ENCODE measurements at places on chromosomes 11 and 22.

GRCh38 chr11:67281552-67282150, 7.5 kb upstream of the ANKRD13D start:
- no peak for DNase-seq

DNA sequence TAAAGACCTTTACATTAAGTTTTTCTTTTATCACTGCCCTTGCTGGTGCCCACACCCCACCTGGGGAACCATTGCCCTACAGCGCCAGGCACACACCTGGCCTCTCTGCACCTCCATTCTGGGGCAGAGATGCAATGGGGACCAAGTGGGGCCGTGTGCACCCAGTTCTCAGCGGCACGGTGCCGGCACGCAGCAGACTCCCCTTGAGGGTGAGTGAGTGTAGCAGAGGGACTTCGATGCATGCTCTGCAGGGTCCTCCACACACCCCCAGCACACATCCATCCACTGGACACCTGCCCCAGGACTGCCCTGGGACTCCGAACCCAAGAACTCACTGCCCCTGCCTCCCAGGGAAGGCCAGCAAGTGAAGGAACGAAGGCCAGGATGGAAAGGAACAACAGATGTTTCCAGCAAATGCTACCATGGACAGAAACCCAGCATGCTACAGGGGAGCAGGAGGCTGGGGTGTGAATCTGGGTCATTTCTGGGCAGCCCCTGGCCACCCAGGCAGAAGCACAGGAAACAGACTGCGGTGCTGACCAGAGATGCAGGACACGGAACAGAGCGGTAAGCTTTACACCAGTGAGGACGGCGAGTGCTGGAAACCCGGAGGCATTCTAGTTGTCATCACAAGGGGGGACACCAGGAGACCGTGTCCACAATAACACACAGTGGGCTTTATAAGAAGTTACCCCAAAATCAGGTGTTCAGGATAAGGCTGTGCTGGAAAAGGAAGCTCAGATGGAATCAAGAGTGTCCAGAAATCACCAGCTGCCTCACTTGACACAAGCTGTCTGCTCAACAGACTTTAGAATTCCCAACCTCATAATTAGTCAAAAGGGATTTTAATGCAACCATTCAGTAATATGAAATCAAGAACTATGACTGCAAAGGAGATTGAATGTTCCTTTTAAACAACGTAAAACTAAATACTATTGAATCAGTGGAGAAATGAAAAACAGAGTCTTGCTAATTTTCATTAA, 32.7 kb upstream of the MOB2 start:
- DNase-seq, result no peak

DNA sequence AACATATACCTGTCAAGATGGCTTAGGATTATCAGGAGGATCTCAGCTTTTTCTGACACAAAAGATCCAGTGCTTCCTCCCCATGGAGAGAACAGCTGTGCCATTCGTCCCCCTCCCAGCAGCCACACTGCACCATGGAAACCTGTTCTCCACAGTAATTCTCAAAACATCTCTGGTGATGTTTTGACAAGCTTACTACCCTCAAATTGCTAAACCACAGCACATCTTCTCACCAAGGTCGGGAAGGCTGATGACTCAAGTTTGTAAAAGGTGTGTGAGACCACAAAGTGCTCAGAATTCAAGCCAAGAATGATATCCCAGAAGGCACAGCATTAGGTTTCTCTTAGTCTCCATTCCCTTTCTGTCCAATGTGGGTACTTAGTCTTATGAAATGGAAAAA, 3.9 kb upstream of the RAB38 start:
- DNase-seq, result no peak

DNA sequence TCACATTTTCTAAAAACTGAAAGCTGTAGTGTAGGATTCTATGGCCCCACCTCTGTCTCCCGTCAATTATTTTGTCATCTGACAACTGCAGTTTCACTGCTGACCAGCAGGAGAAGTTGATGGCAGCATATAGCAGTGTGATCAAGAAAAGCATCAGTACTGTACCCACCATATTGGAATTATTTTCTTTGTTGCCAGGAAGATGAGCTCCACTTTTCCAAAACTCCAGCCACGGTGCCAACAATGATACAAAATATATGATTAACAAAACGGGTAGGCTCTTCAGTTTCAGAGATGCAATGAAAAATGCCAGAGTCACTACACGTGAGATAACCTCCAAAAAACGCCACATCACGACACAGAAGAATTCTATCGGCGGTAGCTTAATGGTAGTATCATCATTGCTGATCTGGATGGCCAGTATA, 41.3 kb downstream of the XKR3 start:
- DNase-seq, result no peak

- no peak for DNase-seq
These were observed 54.2 kb downstream of the EXT2 start for GRCh38 chr11:44149651-44150050.

DNA sequence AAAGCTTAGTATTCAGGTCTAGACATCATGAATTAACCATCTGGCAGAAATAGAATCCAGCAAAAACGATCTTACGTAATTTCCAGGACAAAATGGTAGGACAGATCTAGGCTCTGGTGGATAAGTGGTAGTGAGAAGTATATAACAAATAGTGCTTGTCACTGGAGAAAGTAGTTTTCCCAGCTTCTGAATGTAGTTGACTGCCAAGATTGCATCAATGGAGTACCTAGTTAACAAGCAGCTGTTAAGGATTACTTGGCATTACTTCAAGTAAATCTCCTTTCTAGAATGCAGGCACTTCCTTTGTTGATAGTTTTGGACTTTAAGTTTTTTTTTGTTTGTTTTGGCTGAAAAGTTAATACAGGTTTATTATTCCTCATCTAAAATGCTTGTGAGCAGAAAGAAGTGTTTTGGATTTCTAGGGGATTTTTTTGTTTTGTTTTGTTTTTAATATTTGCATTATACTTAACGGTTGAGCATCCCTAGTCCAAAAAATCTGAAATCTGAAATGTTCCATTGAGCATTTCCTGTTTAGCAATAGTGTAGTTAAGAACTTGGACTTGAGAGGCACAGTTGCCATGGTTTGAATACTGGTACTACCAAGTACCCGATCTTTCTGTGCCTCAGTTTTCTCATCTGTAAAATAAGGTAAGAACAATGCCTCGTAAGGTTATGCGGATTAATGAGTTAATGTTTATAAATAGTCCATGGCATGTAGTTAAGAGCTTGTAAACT, 20.3 kb downstream of the FAM118B start:
- DNase-seq, result no peak

DNA sequence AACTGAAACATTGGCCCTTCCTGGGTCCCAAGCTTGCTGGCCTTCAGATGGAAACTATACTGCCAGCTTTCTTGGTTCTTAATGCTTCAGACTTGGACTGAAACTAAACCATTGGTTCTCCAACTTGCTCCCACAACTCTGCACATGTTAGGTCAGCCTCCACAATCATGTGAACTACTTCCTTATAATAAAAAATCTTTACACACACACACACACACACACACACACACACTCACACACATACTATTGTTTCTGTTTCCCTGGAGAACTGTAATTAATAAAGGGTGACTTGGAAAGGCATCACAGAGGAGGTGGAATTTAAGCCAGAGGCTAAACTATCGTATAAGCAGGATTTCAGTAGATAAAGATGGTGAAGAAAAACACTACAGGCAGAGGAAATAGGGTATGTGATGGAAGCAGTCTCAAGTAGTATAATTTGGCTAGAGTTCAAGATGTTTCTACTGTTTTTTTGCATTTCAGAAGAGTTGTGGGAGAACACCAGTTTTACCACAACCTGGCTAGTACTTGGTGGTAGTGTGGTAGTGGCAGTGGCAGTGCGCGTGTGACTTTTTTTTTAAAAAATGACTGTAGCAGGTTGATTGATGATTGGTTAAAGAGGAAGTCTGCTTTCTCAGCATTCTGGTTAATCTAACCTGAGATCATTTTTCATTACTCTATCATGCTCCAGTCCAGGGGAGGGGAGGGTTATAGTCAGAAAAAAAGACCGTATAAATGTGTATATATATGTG, 70.1 kb downstream of the PDE3B start:
- no peak for DNase-seq

DNA sequence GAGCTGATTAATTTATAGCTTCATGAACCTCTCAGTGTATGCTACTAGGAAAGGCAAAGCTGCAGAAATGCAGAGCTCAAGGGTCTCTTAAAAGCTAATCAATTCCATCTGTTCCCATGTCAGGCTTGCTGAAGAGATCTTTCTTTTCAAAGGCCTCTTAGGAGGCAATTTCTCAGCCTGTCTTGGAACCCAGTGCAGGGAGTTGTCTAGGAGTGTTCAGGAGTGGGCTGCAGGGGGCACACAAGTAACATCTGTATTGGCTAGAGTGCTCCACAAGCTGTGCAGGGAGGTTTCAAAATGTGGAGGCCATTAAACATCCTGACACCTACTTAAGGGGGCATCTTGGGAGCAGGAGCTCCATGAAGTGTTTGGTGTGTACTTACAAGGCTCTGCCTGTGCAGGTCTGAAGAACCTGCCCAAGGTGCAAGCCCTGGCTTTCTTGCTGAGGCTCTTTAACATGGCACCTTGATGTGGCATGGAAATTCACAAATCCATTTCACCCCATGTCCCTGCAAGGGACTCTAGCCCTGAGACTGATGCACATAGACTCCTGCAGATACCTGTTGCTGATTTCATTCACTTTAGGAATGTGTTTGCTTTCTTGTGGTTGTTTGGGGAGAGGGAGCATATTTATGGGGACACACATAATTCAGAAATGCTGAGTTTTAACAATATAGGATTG, 134.7 kb downstream of the ME3 start:
- no peak for DNase-seq

DNA sequence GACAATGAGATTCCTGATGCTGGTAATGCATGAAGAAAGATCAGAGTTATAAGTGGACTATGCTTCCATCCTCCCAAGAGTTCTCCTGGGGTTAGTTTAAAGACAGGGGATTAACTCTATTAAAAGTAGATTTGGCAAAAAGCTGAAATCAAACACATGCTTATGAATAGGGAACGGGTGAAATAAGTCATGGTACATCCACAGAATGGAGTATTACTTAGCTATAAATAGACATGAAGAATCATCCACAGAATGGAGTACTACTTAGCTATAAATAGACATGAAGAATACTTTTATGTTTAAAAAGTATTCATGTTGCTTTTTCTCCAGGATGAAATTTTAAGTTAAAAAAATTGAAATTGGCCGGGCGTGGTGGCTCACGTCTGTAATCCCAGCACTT, 596.4 kb upstream of the B3GAT1 start:
- DNase-seq, result no peak

DNA sequence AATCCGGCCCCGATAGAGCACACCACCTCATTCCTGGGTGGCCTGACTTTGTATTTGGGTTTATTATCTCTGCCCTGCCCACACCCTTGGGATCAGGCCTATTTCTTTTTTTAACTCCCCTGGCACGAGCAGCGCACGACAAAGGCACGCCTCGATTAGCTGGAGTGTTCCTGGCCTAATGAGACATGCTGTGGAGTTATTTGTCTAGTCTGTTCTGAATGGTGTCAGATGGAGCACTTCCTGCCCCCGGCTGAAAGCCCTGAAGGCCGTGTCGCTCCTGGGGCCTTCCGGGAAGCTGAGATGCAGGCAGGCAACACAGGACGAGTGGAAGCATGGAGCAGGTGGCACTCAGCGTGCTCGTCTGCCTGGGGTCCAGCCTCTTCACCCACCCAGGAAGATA, 47.1 kb downstream of the LARGE1 start:
- no peak for DNase-seq

DNA sequence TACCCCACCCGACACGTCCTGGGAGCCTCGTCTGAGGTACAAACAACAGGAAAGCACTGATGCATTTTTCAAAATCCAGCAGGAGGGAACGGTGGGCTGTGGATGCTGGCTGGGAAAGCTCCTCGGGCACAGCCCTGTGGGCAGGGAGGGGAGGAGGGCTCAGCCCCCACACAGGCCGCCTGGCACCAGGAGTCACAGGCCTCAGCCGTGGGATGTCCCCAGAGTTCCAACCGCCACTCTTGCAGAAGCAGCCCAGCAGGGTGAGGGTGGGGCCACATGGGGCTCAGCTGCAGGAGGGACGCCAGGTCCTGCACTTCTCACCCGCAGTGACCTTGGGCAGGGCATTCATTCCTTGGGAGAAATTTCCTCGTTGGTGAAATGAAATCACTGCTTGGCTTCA, 274.6 kb downstream of the BRD1 start:
- no peak for DNase-seq

DNA sequence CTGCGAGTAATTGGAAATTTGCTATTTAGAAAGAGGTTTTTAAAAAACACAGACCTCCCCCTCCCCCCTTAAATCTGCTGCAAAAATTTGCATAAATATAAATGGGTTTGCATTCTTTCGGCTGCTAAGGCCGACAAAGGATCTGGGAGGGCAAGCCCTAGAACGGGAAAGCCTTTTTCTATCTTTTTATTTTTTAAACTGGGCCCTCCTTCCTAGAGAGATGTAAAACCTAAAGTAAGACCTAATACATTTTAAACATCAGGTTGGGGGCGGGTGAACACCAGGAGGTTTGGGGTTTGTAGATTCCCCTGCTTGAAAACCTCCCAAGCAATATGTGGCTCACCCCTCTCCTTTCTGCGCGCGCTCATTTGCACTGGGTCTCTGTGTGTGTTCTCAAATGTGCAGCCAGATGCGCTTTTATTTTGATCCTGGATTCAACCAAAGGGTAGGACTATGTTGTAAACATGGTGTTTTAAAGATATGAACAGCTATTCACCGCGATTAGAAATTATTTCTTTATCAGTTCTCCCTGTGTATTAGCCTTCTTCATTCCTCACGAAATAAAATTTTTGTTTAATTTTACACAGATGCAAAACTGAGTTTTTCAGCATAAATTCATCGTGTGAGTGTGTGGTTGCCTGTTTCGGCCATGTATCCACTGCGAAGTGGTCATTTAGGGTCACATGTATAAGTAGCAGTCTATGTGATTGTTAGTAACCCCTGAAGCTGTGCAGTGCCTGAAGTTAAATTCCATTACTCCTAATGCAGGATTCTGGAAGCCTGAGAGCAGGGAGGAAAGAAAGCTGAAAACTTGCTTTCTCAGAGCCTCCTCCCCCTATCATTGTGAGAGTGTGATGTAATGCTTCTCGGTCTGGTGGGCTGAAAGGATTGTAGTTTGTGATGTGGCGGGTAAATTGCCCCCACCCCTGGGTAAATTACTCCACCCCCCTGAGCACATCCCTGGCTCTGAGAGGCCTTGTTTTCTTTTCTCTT, 988 bp downstream of the TNRC6B start:
- DNase-seq, result no peak

DNA sequence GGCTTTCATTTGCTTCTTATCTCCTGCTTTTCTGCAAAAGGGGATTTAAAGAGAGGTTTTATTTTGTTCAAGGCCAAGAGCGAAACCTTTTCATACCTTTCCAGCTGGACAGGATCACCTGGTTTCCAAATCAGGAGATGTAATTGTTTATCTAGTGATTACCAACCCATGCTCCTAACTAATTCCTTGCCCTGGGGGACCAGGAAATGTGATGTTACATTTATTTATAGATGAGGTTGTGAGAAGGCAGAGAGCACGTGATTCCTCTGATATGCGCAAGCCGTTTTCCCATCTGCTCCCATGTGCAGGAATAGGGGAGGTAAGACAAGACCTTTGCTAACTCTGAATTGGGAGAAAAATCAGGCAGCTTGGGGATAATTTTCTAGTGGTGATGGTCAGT, 507.2 kb upstream of the LARGE1 start:
- DNase-seq, result no peak

All from WTC11 (cell line).